Renal cortical epithelial cell (primary cell): ENCODE measurements at places on chromosomes 5 and 9. TPM values are rescaled to one million over a fixed set of nuclear protein-coding genes. Genes with fewer than 3 reads are reported as not detected.
A peak's percentile ranks its signal among the peaks of the same experiment; 100 is the strongest.

DNA sequence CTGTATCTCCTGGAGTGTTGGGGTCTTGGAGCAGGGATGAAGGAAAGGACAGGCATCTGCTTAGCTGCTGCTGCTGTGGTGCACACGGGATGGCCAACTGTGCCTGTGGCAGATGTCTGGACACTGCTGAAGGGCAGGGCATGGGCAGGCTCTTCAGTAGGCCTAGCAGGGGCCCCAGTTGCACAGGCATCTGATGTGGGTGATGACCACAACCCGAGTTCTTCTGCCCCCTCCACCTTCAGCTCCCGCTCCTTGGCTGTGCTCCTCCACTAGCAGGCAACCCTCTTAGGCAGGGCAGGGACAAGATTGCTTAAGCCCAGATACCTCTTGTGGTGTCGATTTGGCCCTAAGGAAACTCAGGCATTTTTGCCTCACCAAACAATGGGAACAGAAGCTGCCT lies 9.0 kb upstream of the MEGF10 start:
- no peak for DNase-seq

- DNase-seq = peak; percentile 13
Observed at GRCh38 chr9:113844466-113844865, 31.6 kb upstream of the ZNF618 start.

GRCh38 chr5:155885199-155885598 lies 441.8 kb upstream of the SGCD start:
- DNase-seq = no peak

- DNase-seq = peak; percentile 96
Observed at GRCh38 chr5:143166661-143167420, 236.6 kb downstream of the NR3C1 start.

The EIF4E1B gene
- total RNA-seq = not detected in 2 replicates
